ENCODE measurements at places on chromosomes 11 and 22. TPM values are rescaled to one million over a fixed set of nuclear protein-coding genes. Genes with fewer than 3 reads are reported as not detected.

GRCh38 chr22:50544746-50545253 is 899 bp upstream of the KLHDC7B start:
- H3K4me3 ChIP-seq: no peak overlapping the region
- H3K4me1 ChIP-seq: peaks cover 39% of the 10 kb centered on the region
- DNase-seq: no peak
- peaks cover 66% of the 10 kb centered on the region for H3K27me3 ChIP-seq

DNA sequence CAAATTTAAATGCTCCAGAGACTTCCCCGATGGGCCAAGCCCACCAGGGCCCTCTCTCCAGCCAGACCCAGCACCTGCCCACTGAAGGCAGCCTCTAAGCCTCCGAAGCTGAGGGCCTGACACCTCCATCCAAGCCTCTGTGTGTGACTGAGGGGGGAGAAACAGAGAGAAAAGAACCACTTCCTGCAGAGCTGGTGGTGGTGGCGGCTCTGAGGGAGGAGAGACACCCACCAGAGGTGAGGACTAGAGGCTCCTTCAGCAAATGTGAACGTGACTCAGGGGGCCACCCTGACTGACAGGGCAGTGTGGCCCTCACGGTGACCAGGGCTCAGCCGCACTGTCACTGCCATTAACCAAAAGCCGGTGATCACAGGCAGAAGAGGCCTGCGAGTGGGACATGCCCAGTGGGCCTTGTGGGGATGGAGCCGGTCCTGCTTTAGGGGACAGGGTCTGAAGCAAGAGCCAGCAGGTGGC is 31.0 kb upstream of the CD5 start:
- no peak for DNase-seq
- H3K27ac ChIP-seq: peak overlapping the region; percentile 29
- peaks cover 25% of the 10 kb centered on the region for H3K4me1 ChIP-seq
- no peak overlapping the region for H3K4me3 ChIP-seq
- H3K36me3 ChIP-seq: no peaks in the 10 kb centered on the region

GRCh38 chr11:116631201-116631600 is 141.6 kb downstream of the BUD13 start:
- no peak overlapping the region for H3K27ac ChIP-seq
- H3K27me3 ChIP-seq: no peaks in the 10 kb centered on the region
- no peaks in the 10 kb centered on the region for H3K4me1 ChIP-seq
- H3K4me3 ChIP-seq: no peak overlapping the region

DNA sequence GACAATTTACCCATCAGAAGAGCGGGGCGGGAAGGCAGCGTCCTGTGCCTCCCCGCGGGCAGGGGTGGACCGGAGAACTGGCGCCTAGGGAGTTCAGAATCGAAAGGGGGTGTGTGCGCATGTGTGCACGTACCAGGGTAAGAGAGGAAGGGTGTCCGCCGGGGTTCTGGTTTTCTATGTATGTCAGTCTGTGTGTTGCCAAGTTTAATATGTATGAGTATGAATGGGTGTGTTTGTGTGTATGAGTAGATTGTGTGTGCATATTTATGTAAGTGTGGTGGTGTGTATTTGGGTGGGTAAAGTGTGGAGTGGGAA is 2.0 kb downstream of the KCNC1 start:
- DNase-seq: no peak
- H3K4me3 ChIP-seq: no peak overlapping the region
- H3K27ac ChIP-seq: no peak overlapping the region
- no peaks in the 10 kb centered on the region for H3K36me3 ChIP-seq

- no peak overlapping the region for H3K27ac ChIP-seq
- H3K4me1 ChIP-seq: no peaks in the 10 kb centered on the region
- no peak overlapping the region for H3K4me3 ChIP-seq
- no peaks in the 10 kb centered on the region for H3K27me3 ChIP-seq
Measured at GRCh38 chr11:87870086-87870485, 305.2 kb downstream of the RAB38 start.

- H3K4me3 ChIP-seq: no peak overlapping the region
- H3K27me3 ChIP-seq: no peaks in the 10 kb centered on the region
- H3K27ac ChIP-seq: no peak overlapping the region
- no peaks in the 10 kb centered on the region for H3K4me1 ChIP-seq
Measured at GRCh38 chr11:104219096-104219495, 55.1 kb upstream of the PDGFD start.

GRCh38 chr11:107182978-107183377 is 164.7 kb upstream of the GUCY1A2 start:
- no peak overlapping the region for H3K4me3 ChIP-seq
- no peak overlapping the region for H3K27ac ChIP-seq
- no peaks in the 10 kb centered on the region for H3K27me3 ChIP-seq
- DNase-seq: no peak
- no peaks in the 10 kb centered on the region for H3K36me3 ChIP-seq

Gene CEP126
- 10.7 TPM for total RNA-seq

Gene MN1
- 31.6 TPM for total RNA-seq

Gene TRIM48
- total RNA-seq: not detected

Gene OR4A16
- total RNA-seq: not detected

Gene TEX54
- total RNA-seq: not detected

Gene UBQLN3
- 0.13 TPM for total RNA-seq

Gene CABP2
- total RNA-seq: not detected
